ENCODE measurements at places on chromosomes 11 and 22.

DNA sequence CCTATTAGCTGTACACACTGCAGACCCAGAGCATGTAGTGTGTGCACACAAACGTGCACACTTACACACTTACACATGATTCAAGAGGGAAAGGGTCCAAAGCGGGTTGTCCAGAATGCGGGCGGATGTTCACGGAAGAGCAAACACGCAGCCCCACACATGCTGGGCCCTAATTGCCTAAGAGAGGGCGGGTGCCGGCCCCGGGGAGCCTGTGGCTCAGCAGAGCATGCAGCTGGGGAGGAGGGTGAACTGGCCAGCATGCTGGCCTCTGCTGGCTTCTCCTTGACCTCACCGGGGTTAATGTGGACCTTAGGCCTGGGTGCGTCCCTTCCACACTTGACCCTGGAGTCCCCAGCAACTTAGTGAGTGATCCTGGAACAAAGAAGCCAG lies 816.3 kb downstream of the BRD1 start:
- DNase-seq: no peak

GRCh38 chr22:26164174-26164573 lies 5.1 kb upstream of the SEZ6L start:
- DNase-seq: no peak

DNA sequence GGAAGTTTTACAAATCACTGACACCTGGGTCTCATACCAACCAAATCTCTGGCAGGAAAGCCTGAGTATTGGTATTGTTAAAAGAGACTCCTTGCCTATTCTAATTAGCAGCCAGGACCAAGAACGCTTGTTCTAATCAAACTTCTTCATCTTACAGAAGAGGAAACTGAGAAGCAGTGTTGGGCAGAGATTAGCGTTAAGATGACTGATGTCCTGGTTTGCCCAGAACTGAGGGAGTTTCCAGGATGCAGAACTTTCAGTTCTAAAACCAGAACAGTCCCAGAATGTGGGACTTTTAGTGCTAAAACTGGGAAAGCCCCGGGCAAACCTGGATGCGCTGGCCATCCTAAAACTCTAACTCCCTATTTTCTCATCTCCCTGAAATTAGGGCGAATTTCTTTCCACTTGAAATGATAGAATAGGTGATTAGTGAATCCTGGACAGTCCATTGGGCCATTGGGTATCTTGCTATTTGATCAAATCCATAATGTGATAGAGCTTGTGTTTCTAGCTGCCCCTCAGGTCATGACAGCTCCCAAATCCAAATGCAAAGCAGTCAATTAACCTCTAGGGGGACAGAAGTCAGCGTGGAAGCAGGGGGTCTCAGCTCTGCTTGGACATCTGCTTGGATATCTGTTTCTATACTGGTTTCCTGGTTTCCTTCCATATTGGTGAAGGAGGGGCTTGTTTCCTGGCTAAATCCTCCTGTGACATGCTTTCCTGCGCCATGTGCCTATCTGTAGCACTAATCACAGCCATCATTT lies 16.0 kb upstream of the TMPRSS13 start:
- DNase-seq: no peak

GRCh38 chr11:20003351-20003750 lies 156.9 kb downstream of the DBX1 start:
- DNase-seq: no peak

GRCh38 chr22:37051391-37052385 lies at the start of gene KCTD17:
TSS of gene KCTD17 (plus strand) at chr22:37051742. CDS start at chr22:37051761, 19 bp downstream.
- peak; percentile 83 for DNase-seq

DNA sequence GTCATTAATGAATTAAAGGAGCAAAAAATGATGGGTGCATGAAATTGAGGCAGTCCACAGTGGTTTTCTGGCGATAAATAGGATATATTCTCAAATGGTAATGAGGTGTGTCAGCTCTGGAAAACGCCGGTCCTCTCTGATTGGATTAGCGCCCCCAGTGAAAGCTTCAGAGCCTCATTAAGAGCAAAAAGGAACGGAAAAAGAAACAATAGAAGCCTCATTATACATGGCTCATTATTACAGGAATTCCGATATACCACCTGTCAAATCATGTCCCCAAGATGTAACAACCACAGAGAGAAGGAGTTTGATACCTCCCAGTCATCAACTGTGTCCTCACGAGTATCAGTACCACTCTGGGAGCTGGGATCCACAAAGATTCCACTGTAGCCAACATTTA lies 175.7 kb upstream of the PITPNB start:
- no peak for DNase-seq

GRCh38 chr11:113240389-113240788 lies 74.0 kb upstream of the TTC12 start:
- DNase-seq: no peak

DNA sequence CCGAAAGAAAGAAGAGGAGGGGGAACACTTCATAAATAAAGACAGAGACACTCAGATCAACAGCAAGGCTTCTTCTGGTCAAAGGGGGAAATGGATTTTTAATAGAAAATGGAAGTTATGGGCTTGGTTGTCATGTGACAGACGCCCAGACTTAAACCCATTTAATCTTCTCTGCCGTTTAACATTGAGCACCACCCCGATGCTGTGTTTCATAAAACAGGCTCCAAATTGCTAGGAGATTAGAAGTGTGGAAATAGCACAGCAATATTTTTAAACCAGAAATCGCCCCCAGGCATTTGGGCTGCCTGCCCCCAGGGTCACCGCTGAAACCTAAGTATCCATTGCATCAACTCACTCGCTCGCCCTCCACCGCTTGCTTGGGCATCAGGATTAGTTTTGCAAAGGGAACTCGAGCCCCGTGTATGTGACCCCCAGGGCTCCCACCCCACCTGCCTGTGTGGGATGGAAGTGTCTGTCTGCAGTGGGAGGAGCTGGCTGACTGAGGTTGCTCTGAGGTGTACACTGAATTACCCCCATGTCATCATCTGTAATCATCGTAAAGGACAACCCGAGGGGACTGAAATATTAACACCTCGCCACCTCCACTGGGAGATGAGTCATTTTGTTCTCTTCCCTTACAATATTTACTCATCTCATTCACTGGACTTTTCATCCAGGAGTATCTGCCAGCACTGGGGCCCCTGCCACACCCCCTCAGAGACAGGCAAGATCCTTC lies 10.7 kb downstream of the DSCAML1 start:
- DNase-seq: no peak

- no peak for DNase-seq
Measured at GRCh38 chr11:57867966-57868365, 106.4 kb downstream of the CTNND1 start.

GRCh38 chr11:11843642-11844041 lies 1.9 kb downstream of the USP47 start:
- DNase-seq: no peak

- no peak for DNase-seq
Measured at GRCh38 chr11:102007567-102008437, 39.4 kb upstream of the CFAP300 start.

- DNase-seq: no peak
Measured at GRCh38 chr11:7253800-7254199, 2.1 kb downstream of the SYT9 start.

DNA sequence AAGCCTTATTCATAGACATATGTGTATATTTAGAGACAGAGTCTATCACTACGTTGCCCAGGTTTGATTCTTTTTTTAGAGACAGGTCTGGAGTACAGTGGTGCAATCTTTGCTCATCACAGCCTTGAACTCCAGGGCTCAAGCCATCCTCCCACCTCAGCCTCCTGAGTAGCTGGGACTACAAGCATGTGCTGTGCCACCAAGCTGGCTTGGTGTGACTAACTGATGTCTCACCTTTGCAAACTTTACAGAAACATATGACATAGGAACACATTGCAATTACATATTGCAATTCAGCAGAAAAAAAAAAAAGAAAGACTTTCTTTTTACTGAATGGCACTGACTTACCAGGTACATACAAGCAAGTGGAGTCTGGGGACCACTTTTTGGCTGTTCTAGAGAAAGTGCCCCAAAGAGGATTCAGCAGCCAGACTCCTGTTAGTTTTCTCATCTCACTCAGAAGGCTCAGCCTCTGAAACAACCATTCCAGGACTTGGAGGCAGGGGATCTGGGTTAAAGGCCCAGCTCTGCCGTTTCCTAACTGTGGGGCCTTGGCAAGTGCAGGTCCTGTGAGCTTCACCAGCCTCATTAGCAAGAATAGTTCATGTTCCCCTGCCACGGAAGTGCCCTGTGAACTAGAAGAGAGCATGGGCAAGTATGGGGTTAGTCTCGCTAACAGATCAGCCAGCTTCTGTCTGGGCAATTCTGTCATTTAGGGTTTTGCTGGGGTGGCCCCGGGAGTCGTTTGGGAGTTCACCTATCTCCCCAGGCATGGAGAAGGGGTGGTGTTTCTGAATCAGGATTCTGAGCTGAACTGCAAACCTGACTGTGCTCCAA lies 11.3 kb upstream of the NFAM1 start:
- DNase-seq: no peak

DNA sequence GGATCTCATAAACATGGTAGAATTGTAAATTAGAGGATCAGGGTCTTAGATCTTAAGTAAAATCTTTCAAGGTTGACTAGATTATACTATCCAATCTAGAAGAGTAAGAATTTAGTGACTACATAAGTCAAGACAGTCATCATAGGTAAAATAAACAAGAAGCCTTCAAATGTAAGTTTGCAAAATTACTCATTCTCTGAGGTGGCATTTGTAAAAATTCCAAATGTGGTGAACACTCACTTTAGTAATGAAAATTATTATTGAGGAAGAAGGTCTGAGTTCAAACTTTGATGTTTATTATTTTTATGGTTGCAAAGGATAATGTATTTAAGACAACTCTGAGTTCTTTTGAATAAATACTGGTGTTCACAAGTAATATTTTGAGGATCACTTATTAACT lies 4.6 kb downstream of the HYLS1 start:
- no peak for DNase-seq

- no peak for DNase-seq
Measured at GRCh38 chr11:44798607-44798972, 71.8 kb downstream of the TSPAN18 start.

DNA sequence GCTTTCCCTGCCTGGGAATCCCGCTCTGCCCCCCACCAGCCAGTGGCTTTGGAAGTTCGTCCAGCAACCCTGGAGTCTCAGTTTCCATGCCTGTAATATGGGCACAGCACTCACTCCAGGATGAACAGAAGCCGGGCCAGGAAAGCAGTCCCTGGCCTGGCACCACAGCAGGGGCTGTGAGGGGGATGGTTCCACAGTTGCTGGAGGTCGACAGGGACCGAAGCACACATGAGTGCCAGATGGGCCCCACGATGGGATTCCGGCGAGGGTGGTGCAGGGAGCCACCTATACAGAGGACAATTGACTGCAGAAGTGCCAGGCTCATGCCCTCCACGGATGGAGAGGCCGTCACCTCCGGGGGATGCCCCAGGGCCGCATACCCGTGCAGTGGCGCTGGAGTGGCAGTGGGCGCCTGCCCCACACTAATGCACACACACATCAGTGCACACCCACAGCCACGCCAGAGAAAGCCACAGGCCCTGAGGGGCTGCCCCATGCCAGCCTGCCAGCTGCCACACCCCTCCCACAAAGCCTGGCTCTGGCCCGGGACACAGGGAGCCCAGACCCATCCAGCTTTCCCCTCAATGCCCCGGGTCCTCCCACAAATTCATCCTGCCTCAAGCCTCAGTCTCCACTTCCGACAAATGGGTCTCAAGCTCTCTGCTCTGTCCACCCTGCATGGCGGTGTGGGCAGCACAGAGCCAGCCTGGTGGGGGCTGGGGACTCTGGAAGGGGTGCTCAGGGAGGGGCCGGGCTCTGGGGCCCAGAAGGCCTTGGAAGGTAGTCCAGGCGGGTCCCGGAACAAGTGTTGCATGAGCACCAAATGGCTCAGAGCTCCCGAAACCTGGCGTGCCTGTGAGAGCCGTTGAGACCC lies 9.7 kb downstream of the ASCL2 start:
- DNase-seq: no peak

DNA sequence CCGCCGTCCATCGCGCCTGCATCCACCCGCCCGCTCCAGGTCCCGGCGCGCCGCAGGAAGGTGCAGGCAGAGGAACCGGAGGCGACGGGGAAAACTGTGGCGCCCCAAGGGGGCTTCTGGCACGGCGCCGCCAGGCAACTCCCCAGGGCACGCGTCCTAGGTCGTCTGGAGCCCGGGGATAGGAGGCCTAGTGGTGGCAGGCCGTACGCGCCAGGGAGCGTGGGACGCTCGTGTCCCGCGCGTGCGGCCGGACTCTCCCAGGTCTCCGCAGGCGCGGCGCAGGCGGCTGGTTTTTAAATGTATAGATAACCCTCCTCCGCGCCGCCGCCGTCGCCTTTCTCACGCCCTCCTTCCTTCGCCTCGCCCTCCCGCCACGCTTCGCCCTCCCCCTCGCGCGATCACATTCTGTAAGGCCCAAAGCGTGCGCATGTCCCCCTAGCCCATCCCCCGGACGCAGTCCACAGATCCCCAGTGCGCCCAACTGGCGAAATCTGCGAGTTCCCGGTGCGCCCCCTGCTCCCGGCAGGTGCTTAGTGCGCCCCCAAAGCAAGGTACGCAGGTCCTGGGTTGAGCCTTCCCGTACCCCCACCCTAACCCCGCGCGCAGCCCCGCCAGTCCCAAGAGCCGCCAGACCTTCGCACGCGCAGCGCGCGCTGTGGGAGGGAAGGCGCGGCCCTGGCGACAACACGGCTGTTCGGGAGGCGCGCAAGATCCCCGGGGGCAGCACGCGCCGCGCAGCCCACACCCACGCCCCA lies at the start of gene ASCL2:
ASCL2 (minus strand) TSS at position 267 of the 755 bp plus-strand sequence; CDS start at position 11, 256 bp downstream.
- no peak for DNase-seq

- DNase-seq: peak; percentile 91
Measured at GRCh38 chr22:41940832-41941765, 5.9 kb downstream of the CENPM start.

DNA sequence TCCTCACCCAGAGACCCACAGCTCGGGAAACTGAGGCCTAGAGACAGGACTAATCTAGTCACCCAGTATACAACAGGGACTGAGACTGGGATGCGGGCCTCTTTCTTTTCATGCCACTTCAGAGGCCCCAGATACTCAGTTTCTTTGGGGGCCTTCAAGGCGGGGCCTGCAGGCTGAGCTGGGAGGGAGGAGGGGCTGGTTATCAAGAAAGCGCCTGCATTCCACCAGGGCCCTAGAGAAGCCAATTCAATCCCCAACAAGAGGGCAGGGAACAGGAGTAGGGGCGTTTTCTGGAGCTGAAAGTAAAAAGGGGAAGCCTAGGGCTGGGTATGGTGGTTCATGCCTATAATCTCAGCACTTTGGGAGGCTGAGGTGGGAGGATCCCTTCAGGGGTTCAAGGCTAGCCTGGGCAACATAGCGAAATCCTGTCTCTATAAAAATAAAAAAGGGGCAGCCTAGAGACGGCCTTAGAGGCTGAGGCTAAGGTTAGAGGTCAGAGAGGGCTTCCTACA lies 1.6 kb downstream of the ATG2A start:
- DNase-seq: no peak

GRCh38 chr22:26942637-26942957 lies 285.2 kb downstream of the MIAT start:
- no peak for DNase-seq

DNA sequence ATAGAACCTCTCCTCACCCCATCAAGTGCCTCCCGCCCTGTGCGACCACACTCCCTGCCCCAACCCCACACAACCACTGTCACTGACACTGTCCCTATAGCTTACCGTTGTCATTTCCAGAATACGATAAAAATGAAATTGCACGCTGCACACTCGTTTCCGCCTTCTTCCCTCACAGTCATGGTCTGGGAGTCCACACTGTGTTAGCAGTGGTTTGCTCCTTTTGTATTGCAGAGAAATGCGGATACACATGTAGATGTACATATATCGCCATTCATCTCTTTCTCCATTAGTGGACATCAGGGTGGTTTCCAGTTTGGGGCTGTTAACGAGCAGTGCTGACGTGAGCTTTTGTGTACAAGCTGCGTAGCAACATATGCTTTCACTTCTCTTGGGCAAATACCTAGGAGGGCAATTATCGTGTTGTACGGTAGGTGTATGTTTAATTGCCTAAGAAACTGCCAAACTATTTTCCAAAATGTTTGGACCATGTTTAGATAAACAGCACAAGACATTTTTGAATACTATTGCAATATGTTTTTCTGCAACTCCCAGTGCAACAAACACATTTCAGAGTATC lies 59.2 kb upstream of the CD5 start:
- DNase-seq: peak; percentile 77

Data from CD4-positive, alpha-beta T cell treated with Interferon alpha-2 for 1 hour (primary cell).